ENCODE measurements at places on chromosomes 13 and 19.

DNA sequence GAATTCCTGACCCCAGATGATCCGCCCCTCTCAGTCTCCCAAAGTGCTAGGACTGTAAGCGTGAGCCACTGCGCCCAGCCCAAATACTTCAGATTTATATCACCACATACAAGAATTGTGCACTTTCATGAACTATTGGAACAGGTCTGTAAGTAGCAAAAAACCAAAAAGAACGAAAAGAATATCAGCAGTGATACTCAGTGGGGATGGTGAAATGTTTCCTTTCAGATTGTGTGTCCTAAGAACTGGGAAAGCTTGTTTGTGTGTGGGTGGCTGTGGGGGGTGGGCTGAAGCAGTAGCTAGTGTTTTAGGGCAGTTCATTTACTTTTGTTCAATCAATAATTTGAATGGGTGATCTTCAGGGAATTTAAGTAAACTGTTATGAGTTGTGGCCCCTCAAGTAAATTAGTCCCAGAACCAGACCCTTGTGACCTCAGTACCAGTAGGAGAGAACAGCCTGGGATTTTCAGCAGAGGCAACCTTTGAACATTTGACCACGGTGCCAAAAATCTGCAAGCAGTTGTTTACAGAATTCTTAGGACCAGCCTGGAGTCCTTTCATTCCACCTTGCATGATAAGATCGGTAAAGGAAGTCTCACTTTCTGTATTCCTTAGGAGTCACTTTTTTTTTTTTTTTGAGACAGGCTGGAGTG lies 106.6 kb downstream of the LRCH1 start:
- DNase-seq, result no peak

DNA sequence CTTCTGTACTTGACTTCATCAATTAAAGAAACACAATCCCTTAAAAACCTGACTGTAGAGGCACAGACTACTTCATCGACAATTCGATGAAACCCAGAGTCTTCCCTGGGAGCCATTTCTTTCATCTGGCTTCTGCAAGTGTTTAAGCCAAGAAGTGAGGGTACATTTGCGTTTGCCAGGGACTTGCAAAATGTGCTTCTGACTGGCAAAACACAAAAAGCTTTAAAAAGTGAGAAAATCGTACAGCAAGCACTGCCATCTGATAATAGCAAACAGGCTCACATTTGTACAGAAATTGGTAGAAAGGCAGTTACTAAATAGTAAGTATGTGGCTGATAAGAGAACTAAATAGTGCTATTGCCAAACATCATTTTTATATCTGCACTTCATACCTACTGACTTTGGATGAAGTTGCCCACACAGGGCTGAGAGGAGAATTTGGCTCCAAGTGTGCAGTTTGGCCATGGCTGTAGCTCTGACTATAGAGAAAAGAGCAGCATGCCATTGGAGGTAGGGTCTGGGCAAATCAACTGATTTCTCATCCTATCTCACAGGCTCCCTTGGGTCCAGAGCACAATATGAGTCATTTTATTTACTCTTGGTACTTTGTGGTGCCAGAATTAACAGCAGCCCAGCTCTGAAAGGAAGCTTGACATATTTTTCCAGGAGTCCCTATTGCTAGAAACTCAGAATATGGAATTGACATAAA lies 358.1 kb downstream of the OXGR1 start:
- no peak for DNase-seq

DNA sequence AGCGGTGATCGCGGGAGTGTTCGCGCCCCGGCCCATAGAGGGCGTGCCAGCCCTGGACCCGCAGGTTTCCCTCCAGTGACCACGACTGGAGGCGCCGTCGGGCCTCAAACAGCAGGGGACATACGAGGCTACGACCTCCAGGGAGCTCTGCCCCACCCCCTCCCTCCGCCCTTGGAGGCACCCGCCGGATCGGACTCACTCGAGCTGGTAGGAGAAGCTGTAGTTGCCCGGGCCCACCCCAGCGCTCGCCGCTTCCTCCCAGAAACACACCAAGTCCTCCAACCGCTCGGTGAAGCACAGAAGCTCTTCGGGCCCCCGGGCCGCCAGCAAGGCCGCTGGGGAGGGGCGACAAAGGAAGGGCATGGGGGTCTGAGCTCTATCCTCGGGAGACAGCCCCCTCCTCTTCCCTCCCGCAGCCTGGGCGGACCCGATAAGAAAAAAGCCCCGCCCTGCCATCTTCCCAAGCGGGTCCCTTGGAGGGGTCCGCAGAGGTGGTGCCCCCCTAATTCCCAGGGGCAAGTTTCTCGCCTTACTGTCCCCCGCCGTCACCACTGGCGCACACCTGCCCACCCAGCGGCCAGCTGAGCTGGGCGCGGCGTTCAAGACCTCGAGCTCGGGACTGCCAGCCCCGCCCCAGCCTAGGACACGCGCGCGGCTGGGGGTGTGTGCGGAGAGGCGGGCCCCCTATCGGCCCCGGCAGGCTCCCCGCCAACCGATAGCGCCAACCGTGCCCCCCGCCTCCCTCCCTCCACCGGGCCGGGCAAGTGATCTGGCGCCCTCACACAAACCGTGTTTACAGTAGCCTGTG lies 1.0 kb downstream of the EPOR start:
- DNase-seq, result no peak

- no peak for DNase-seq
Measured at GRCh38 chr19:44841231-44841630, 4.9 kb upstream of the NECTIN2 start.

- no peak for DNase-seq
Measured at GRCh38 chr19:30743011-30743410, 370.8 kb downstream of the ZNF536 start.

DNA sequence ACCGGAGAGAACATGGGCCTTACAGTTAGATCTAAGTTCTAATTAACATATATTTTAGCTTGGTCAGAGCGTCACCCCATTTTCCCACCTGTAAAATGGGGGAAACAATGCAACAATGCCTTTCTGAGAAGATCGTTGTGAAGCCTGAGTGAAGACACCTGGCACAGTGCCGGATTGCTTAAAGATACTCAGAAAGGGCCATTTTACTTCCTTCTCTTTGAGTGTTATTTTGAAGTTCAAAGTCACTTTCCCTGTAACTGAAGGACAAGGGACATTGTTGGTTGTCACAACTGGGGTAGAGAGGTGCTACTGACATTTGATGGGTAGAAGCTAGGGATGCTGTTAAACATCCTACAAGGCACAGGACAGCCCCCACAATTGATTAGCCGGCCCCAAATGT lies 28.1 kb downstream of the HSPH1 start:
- DNase-seq, result no peak

GRCh38 chr19:42303101-42303464 lies 659 bp upstream of the PAFAH1B3 start:
- DNase-seq, result no peak

DNA sequence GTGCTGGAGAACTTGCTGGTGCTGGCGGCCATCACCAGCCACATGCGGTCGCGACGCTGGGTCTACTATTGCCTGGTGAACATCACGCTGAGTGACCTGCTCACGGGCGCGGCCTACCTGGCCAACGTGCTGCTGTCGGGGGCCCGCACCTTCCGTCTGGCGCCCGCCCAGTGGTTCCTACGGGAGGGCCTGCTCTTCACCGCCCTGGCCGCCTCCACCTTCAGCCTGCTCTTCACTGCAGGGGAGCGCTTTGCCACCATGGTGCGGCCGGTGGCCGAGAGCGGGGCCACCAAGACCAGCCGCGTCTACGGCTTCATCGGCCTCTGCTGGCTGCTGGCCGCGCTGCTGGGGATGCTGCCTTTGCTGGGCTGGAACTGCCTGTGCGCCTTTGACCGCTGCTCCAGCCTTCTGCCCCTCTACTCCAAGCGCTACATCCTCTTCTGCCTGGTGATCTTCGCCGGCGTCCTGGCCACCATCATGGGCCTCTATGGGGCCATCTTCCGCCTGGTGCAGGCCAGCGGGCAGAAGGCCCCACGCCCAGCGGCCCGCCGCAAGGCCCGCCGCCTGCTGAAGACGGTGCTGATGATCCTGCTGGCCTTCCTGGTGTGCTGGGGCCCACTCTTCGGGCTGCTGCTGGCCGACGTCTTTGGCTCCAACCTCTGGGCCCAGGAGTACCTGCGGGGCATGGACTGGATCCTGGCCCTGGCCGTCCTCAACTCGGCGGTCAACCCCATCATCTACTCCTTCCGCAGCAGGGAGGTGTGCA lies 587 bp downstream of the S1PR4 start:
- DNase-seq, result peak; percentile 32

- no peak for DNase-seq
Measured at GRCh38 chr19:36047835-36048234, 6.2 kb downstream of the THAP8 start.

GRCh38 chr13:110503037-110503901 lies 58.3 kb downstream of the RAB20 start:
- DNase-seq, result no peak

DNA sequence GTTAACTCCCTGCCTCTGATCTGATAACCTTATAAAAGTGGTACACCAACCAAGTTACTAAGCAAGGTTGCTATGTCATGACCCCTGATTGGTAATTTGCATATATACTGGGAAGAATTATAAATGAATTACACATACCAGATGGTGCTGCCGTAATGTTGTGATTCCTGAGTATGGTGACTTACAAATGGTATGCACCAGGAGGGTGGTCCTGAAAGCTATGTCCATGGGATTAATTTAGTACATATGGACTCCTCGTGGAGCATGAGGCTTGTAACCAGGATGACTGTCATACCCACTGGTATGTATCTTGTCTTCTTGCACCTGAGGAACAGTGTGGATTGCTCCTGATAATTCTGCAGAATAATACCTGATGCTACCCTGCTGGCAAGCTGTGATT lies 240.6 kb downstream of the GPC6 start:
- DNase-seq, result no peak

DNA sequence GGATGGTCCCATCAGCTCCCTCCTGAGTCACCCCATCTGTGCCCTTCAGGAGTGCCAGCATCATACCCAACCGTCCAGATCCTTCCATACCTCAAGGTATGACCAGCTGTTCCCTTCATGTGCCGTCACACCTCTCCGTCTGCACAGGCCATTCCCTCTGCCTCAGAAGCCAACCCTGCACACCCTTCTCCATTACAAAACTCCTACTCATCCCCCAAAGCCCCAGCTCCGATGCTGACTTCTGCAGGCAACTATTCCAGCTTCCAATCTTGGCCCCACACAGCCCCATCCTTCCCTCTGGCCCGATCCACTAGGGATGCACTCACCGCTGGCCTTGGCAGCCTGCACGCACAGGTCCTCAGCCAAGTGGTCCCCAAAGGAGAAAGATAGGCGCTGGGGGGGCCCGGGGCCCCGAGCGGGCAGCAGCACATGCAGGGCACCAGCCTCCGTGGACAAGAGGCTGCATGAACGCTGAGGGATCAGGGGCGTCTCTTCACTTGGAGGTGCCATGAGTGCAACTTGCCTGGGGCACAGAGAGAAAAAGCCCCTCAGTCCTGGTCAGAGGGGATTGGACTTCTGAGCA lies 3.8 kb downstream of the JAK3 start:
- DNase-seq, result no peak

GRCh38 chr13:38970380-38971051 lies 20.1 kb downstream of the STOML3 start:
- DNase-seq, result no peak

- DNase-seq, result no peak
Measured at GRCh38 chr19:48616041-48616436, 1.2 kb upstream of the FAM83E start.

- DNase-seq, result no peak
Measured at GRCh38 chr13:73578251-73578875, 519.6 kb downstream of the KLF5 start.

GRCh38 chr13:80133631-80134261 lies 207.2 kb downstream of the SPRY2 start:
- no peak for DNase-seq

GRCh38 chr19:7862413-7862951 lies 11.7 kb downstream of the PRR36 start:
- DNase-seq, result peak; percentile 62

Data from stimulated activated CD4-positive, alpha-beta T cell treated with anti-CD3 and anti-CD28 coated beads, Interleukin-12 subunit alpha, Interleukin-12 subunit beta, amount 100 ng/mL, for 48 hours (primary cell).